ENCODE measurements at places on chromosomes 6 and 20. TPM values are rescaled to one million over a fixed set of nuclear protein-coding genes. Genes with fewer than 3 reads are reported as not detected.
A peak's percentile ranks its signal among the peaks of the same experiment; 100 is the strongest.

- no peak for DNase-seq
Measured at GRCh38 chr6:115811541-115811940, 249.2 kb downstream of the FRK start.

DNA sequence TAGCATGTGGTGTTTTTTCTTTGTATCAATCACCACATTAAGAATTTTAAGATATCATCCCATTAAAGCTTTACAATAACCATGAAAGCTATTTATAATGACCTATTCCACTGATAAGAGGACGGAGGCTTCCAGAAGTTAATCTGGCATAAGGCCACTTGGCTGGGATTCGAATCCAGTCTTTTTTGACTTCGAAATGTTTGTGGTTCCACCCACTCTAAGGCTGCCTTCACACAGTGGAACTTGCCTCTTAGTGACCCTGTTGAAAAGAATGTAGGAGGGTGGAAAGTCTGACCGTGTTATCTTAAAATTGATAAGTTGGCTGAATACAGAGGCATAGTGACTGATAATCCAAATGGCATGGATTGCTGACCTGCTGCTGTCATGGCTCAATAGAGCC, 959.7 kb downstream of the KIF16B start:
- DNase-seq: no peak

GRCh38 chr6:69820438-69820837, 23.6 kb upstream of the LMBRD1 start:
- DNase-seq: no peak

- DNase-seq: no peak
Measured at GRCh38 chr6:45772051-45772450, 243.6 kb downstream of the CLIC5 start.

GRCh38 chr6:48959251-48960060, 503.6 kb downstream of the MMUT start:
- DNase-seq: no peak

DNA sequence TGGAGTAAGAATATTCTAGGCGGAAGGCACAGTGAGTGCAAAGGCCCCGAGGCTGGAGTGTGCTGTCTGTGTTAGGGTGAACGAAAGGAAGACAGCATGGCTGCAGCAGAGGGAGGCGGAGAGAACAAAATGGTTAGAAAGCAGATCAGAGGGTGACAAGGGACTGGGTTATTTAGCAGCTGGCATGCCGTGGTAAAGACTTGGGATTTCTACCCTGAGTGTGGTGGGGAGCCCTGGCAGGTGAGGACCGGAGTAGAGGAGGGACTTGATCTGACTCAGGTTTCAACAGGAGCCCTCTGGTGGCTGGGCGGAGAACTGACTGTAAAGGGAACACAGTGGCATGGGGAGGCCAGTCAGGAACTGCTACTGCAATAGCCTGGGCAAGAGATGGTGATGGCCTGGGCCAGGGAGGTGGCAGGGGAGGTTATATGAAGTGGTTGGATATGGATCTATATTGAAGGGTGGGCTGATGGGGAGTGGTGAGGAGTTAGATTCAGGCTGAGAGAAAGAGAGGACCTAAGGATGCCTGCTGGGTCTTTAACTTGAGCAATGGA, 38.0 kb downstream of the PIM1 start:
- peak; percentile 85 for DNase-seq

- no peak for DNase-seq
Measured at GRCh38 chr6:43781941-43782704, 12.1 kb downstream of the VEGFA start.

Gene RPS21
- total RNA-seq: 2,007 TPM

- DNase-seq: peak; percentile 1
Measured at GRCh38 chr6:87070741-87071140, 24.2 kb downstream of the CGA start.

GRCh38 chr20:21090111-21090618, 16.0 kb downstream of the LINC00237 start:
- no peak for DNase-seq

GRCh38 chr20:17676942-17677341, 5.1 kb downstream of the RRBP1 start:
- DNase-seq: no peak

Measured in M059J (cell line).